Activated T-helper 2 cell treated with anti-CD3 and anti-CD28 coated beads, Interferon-gamma antibody, Interleukin-2, Interleukin-4, amounts not matched to agents 10 μg/mL and 5 μg/mL and 100 μg/mL, durations not matched to agents 14 hours and 24 hours and 36 hours (primary cell): ENCODE measurements at places on chromosomes 12 and 14.

- no peak overlapping the region for H3K4me3 ChIP-seq
- no peak overlapping the region for H3K27ac ChIP-seq
- no peaks in the 10 kb centered on the region for H3K4me1 ChIP-seq
- H3K27me3 ChIP-seq = no peaks in the 10 kb centered on the region
- DNase-seq = no peak
- peaks cover 3% of the 10 kb centered on the region for H3K36me3 ChIP-seq
These were observed 67.3 kb upstream of the BICD1 start for GRCh38 chr12:32039347-32039746.

DNA sequence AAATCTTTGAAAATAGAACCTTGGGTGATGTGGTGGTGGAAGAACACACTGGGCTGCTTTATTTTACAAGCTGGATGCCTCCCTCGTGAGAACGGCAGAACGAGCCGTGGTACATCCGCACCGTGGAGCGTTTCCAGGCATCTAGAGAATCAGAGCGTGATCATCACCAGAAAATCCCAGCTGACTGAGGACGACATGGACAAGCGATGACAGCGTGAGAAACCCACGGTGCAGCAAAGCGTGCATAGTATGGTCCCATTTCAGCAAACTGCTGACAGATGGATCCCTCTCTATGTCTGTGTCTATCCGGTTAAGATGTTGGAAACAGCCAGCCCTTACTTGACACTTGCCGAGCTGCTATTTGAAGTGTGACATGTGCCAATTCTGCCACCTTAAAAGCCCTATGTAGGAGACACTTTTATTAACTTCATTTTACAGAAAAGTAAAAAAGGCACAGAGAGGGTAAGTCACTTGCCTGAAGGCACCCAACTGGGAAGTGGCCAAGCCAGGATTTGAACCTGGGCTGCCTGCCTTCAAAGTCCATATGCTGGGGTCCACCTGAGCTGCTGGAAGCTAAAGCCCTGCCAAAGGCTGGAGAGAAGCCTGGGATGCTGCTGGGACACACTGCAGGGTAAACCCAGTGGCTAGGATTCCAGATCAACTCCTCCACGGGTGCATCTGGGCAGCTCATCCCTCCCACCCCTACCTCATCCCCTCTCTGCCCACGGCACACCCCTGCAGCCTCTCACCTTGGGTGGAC lies 14.9 kb downstream of the SCARB1 start:
- DNase-seq = no peak
- H3K27me3 ChIP-seq = no peaks in the 10 kb centered on the region
- no peak overlapping the region for H3K27ac ChIP-seq
- H3K4me1 ChIP-seq = peaks cover 5% of the 10 kb centered on the region
- H3K4me3 ChIP-seq = no peak overlapping the region
- H3K36me3 ChIP-seq = no peaks in the 10 kb centered on the region

GRCh38 chr14:55881577-55882241 lies 236.5 kb upstream of the PELI2 start:
- H3K4me1 ChIP-seq = no peaks in the 10 kb centered on the region
- DNase-seq = no peak
- H3K36me3 ChIP-seq = no peaks in the 10 kb centered on the region
- no peak overlapping the region for H3K27ac ChIP-seq
- H3K4me3 ChIP-seq = no peak overlapping the region

- H3K4me3 ChIP-seq = no peak overlapping the region
- no peak for DNase-seq
- peaks cover 84% of the 10 kb centered on the region for H3K36me3 ChIP-seq
- H3K27me3 ChIP-seq = no peaks in the 10 kb centered on the region
- no peak overlapping the region for H3K27ac ChIP-seq
These were observed 18.4 kb downstream of the TMPO start for GRCh38 chr12:98533723-98534251.

GRCh38 chr12:110117956-110118685 lies 6.0 kb upstream of the IFT81 start:
- H3K4me1 ChIP-seq = peaks cover 3% of the 10 kb centered on the region
- H3K36me3 ChIP-seq = no peaks in the 10 kb centered on the region
- H3K27me3 ChIP-seq = peaks cover 19% of the 10 kb centered on the region
- H3K4me3 ChIP-seq = no peak overlapping the region
- H3K27ac ChIP-seq = no peak overlapping the region
- no peak for DNase-seq

DNA sequence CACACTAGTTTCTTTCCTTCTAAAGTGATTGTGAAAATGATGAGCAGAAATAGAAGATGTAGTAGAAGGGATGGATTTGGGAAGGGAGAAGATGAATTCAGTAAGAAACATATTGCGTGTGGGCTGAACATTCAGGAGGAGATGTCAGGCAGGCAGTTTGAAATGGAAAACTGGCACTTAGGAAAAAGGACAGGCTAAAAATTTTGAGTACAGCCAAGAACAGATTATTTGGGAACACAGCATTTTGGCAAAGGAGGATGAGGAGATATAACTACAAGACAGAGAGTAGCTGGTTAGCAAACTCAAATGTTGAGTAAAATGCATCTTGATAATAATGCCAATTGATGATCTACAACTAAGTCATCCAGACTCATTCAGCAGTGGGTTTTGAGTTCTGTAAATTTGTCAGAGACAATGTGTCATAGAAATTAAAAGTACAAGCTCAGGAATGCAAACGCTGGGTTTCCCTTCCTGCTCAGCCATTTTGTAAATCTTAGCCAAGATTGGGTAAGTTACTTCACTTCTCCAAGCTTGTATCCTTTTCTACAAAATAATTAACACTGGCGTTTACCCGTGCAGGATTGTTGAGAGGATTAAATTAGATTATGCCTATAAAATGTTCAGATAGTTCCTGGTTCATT lies 255.0 kb downstream of the NAV3 start:
- no peaks in the 10 kb centered on the region for H3K36me3 ChIP-seq
- DNase-seq = no peak
- no peak overlapping the region for H3K4me3 ChIP-seq
- H3K4me1 ChIP-seq = no peaks in the 10 kb centered on the region
- H3K27ac ChIP-seq = no peak overlapping the region
- no peaks in the 10 kb centered on the region for H3K27me3 ChIP-seq

GRCh38 chr14:54567224-54567638 lies 303 bp downstream of the SAMD4A start:
- H3K27ac ChIP-seq = peak overlapping the region; percentile 84
- DNase-seq = no peak
- peaks cover 17% of the 10 kb centered on the region for H3K4me1 ChIP-seq
- H3K4me3 ChIP-seq = peak overlapping the region; percentile 91
- H3K36me3 ChIP-seq = peaks cover 7% of the 10 kb centered on the region

DNA sequence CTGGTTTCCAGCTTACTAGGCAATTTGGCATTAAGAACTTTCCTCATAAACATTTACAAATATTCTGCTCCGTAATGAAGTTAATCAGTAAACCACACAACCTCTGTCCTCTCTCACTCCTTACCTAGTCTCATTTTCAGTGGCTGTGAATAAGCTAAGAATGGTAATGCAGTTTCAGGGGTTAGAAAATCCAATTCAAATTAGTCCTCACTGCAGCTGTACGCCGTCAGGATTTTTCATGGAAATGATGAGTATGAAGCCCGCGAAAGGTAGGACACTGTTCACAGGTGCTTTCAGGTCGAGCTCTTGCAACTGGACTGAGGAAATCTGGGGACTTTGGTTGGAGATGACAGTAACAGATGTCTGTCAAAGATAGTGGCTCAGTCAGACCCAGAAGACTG lies 29.6 kb downstream of the NR1H4 start:
- no peaks in the 10 kb centered on the region for H3K36me3 ChIP-seq
- no peak overlapping the region for H3K27ac ChIP-seq
- H3K27me3 ChIP-seq = no peaks in the 10 kb centered on the region
- no peak for DNase-seq
- H3K4me1 ChIP-seq = no peaks in the 10 kb centered on the region

DNA sequence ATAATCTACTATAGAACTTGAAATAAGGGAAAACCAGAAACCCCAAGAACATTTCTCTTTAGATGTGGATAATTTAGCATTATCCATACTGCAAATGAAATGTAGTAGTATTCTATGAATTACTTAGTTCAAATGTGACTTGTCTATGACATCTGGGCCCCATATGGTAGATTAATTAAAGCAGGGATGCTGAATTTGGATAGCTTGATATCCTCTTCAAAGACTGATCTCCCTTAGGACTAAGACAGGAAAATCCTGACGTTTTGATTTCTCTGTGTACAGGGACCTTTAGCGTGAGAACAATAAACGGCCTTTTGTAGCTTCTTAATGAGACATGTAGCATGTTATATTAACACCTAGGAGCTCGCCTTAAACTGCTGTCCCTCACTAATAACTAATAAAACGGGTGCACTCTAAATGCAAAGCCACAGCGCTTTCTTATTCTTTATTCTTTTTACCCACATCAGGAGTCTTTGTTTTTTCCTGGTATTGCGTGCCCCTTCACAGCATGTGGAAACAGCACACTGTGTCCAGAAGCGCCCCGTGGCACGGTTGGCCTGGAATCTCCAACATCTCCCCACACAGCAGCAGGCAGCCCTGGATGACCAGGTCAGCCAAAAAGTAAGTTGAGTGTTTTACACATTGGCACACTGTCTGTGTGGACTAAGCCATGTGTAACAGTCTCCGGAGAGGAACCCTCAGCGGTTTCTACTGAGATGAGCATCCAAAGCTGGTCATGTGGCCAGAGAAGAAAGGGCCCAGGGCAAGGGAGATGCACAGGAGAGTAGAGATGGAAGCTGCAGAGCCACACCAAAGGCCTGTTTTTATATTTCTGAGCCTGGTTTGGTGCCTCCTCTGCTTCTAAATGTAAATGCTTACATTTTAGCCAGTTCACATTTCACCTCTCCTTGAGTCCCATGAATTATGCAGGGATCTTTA lies 93.1 kb downstream of the SRGAP1 start:
- no peaks in the 10 kb centered on the region for H3K36me3 ChIP-seq
- no peak overlapping the region for H3K4me3 ChIP-seq
- H3K27me3 ChIP-seq = peaks cover 3% of the 10 kb centered on the region
- no peaks in the 10 kb centered on the region for H3K4me1 ChIP-seq
- DNase-seq = no peak

DNA sequence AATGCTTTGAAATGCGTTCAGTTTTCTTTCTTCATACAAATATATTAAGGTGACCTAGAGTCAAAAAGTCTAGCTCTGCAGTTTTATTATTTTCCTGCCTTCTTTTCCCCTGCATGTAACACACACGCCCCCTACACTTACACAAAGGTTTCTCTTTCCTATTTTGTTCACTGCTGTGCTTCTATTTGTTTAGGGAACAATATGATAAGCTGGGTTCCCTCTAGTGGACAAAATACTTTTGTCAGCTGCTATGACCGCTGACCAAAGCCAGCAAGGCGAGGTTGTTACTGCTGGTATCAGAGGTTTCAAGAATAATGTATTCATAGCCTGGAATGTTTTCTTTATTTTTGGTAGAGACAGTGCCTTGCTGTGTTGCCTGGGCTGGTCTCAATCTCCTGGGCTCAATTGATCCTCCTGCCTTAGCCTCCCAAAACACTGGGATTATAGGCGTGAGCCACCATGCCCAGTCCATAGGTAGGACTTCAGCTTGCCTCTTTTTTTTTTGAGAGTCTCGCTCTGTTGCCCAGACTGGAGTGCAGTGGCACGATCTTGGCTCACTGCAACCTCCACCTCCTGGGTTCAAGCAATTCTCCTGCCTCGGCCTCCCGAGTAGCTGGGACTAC lies 33.4 kb downstream of the FNTB start:
- peaks cover 21% of the 10 kb centered on the region for H3K36me3 ChIP-seq
- no peak overlapping the region for H3K4me3 ChIP-seq
- DNase-seq = no peak
- no peaks in the 10 kb centered on the region for H3K4me1 ChIP-seq
- no peaks in the 10 kb centered on the region for H3K27me3 ChIP-seq

- peaks cover 4% of the 10 kb centered on the region for H3K4me1 ChIP-seq
- H3K27ac ChIP-seq = no peak overlapping the region
- no peak overlapping the region for H3K4me3 ChIP-seq
- no peak for DNase-seq
- no peaks in the 10 kb centered on the region for H3K36me3 ChIP-seq
- peaks cover 3% of the 10 kb centered on the region for H3K27me3 ChIP-seq
These were observed 92.4 kb upstream of the TMEM260 start for GRCh38 chr14:56487090-56487667.

GRCh38 chr12:31007153-31007495 lies 66.5 kb upstream of the DDX11 start:
- H3K36me3 ChIP-seq = no peaks in the 10 kb centered on the region
- DNase-seq = no peak
- no peak overlapping the region for H3K27ac ChIP-seq
- peaks cover under 1% of the 10 kb centered on the region for H3K27me3 ChIP-seq
- H3K4me1 ChIP-seq = no peaks in the 10 kb centered on the region
- H3K4me3 ChIP-seq = no peak overlapping the region

DNA sequence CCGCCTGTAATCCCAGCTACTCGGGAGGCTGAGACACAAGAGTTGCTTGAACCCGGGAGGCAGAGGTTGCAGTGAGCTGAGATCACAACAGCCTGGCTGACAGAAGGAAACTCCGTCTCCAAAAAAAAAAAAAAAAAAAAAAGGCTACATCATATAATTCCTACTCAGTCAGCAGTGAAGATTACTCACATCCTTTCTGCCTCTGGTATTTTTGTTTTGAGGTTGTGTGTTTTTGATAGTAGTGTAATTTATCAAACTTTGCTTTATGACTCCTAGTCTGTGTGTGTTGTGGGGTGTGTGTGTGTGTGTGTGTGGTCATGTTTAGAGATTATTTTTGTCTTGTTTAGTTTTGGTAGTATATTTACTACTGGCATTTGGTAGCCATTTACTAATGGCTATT lies 29.8 kb upstream of the DLGAP5 start:
- no peak overlapping the region for H3K4me3 ChIP-seq
- peaks cover 3% of the 10 kb centered on the region for H3K4me1 ChIP-seq
- DNase-seq = no peak
- H3K27me3 ChIP-seq = peaks cover 5% of the 10 kb centered on the region
- H3K27ac ChIP-seq = no peak overlapping the region
- H3K36me3 ChIP-seq = peaks cover under 1% of the 10 kb centered on the region

- H3K4me1 ChIP-seq = peaks cover 17% of the 10 kb centered on the region
- peaks cover 26% of the 10 kb centered on the region for H3K27me3 ChIP-seq
- no peaks in the 10 kb centered on the region for H3K36me3 ChIP-seq
- DNase-seq = no peak
- no peak overlapping the region for H3K4me3 ChIP-seq
- no peak overlapping the region for H3K27ac ChIP-seq
These were observed 6.3 kb upstream of the NFE2 start for GRCh38 chr12:54306925-54307741.

GRCh38 chr14:44352201-44352600 lies 154.9 kb downstream of the FSCB start:
- H3K27ac ChIP-seq = no peak overlapping the region
- H3K27me3 ChIP-seq = no peaks in the 10 kb centered on the region
- no peaks in the 10 kb centered on the region for H3K4me1 ChIP-seq
- H3K4me3 ChIP-seq = no peak overlapping the region

DNA sequence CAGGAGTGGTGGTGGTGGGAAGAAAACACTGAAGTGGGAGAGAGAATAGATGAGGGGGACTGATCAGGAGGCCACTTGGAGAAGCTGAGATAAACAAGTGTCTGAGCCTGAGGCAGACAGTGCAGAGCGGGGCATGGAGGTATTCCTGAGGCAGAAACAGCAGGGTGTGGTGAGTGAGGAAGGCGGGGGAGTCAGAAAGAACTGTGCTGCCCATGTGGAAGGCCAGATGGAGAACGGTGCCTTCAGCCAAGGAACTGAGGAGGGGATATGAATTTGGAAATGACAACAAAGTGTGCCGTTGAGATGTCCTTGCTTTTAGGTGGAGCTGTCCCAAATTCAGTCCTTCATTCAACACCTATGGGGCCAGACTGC lies 13.7 kb downstream of the APPL2 start:
- peaks cover 24% of the 10 kb centered on the region for H3K4me1 ChIP-seq
- no peak for DNase-seq
- H3K27ac ChIP-seq = no peak overlapping the region
- H3K4me3 ChIP-seq = no peak overlapping the region
- no peaks in the 10 kb centered on the region for H3K27me3 ChIP-seq
- peaks cover 58% of the 10 kb centered on the region for H3K36me3 ChIP-seq

GRCh38 chr12:130470969-130471368 lies 133.3 kb downstream of the PIWIL1 start:
- H3K27me3 ChIP-seq = no peaks in the 10 kb centered on the region
- no peak overlapping the region for H3K4me3 ChIP-seq
- no peak for DNase-seq
- no peak overlapping the region for H3K27ac ChIP-seq
- no peaks in the 10 kb centered on the region for H3K36me3 ChIP-seq
